ENCODE measurements at places on chromosomes 6 and 20.

DNA sequence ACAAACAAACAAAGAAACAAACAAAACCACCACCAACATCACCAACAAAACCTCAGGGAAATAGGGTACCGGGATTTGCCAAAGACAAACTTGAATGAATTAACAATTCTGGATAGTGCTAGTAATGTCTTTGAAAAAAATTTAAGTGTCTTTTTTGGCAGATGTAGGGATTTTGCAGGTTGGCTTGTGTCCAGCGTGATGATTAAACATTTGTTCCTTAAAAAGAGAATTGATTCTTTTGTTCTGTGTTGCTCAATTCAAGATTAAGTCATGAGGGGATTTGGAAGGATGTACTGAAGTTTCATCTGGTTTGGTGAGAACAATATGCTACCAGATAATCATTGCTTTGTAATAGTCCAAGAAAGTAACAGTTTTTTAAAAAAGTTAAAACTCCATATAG lies 125.1 kb upstream of the HS3ST5 start:
- DNase-seq: no peak

GRCh38 chr6:144286503-144287393 lies 1.6 kb downstream of the UTRN start:
- peak; percentile 89 for DNase-seq

- no peak for DNase-seq
Measured at GRCh38 chr6:109782491-109782999, 91.4 kb downstream of the FIG4 start.

- no peak for DNase-seq
Measured at GRCh38 chr6:34425132-34425497, 754 bp downstream of the RPS10 start.

DNA sequence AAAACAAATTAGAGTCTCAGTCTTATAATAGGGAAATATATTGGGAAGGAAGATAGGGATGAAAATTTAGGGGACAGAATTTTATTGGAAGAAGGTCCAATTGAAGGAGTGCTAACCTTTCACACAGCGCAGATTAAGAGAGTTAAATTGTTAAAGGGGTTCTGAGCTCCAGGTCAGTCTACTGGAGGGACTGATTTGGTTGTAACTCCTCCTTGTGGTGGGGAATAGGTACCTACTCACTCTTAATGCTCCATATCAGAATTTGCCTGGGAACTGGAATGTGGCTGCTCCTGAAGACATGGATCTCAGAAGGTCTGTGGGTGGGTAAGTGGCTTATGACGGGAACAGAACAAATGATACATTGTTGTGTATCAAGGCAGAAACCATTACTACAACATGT lies 143.5 kb downstream of the FLRT3 start:
- DNase-seq: no peak

DNA sequence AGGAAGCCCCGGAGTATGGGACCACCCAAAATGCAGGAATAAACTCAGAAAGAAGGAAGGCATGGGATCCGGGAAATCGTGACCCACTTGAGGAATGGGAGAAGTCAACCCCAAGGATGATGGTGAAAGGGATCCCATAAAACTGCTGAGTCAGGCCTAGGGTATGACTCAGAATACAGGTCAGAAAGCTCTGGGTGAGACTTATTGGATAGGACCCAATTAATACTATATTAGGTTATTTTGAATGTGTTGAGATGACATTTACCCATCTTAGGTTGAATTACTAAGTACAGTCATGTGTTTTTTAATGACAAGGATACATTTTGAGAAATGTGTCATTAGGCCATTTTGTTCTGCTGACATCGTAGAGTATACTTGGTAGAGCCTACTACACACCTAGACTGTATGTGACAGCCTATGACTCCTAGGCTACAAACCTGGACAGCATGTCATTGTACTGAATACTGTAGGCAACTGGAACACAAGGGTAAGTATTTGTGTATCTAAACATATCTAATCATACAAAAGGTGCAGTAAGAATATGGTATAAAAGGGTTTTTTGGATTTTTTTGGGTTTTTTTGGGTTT lies 17.1 kb upstream of the HIVEP1 start:
- DNase-seq: peak; percentile 18

- no peak for DNase-seq
Measured at GRCh38 chr6:5667737-5668136, 339.0 kb downstream of the NRN1 start.

GRCh38 chr6:149081281-149081680 lies 236.2 kb upstream of the TAB2 start:
- DNase-seq: peak; percentile 19

GRCh38 chr6:29676981-29677601 lies 3.9 kb downstream of the ZFP57 start:
- no peak for DNase-seq

- DNase-seq: no peak
Measured at GRCh38 chr6:131875647-131876046, 67.8 kb downstream of the ENPP1 start.

- DNase-seq: peak; percentile 97
Measured at GRCh38 chr6:158648682-158649131, 1.1 kb upstream of the SYTL3 start.

DNA sequence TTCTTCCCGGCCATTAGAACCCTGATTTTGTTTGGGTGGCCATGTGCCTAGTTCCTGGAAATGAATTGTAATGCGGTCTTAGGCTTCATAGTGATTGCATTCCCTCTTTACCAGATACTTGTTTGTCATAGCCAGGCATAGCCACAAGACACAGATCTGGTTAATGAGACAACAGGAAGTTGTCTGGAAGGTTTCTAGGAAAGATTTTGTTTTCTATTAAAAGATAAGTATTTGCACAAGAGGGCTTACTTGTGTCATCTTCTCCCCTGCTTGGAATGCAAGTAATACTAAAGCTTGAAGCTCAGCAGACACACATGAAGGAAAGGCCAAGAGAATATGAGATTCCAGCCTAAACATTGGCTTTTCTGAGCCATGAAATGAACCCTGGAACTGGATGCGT lies 12.9 kb downstream of the FARS2 start:
- no peak for DNase-seq

DNA sequence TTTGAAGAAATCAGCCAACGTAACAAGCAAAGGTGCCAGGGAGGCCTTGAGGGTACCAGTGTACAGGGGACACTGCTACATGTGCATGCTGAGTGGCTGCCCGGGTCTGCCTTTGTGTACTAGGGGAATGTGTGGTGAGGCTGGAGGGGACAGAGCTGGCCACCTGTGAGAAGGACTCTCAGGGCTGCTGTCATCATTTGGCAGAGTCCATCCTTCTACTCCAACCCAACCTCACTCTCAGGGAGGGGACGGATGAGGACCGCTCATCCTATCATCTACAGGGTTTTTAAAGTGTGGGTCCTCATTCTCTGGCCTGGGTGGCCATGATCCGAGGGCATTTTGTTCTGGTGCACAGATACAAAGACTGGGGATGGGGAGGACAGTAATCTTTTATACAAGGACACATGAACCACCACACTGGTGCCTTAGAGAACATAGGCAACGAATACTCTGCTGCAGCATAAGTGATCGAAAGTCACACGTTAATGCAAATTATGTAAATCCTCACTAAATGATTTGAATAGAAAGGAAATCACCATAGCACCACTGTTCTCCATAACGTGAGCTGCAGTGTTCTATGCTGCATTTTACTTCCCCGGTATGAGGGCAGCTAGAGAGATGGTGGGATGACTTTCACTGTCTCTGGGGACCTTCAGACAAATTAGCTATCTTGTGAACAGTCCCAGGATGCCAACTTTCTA lies 181.4 kb downstream of the GMPR start:
- no peak for DNase-seq

- peak; percentile 47 for DNase-seq
Measured at GRCh38 chr6:31681135-31681671, 336 bp upstream of the LY6G5C start.

GRCh38 chr6:137452333-137452894 lies 41.8 kb downstream of the OLIG3 start:
- peak; percentile 29 for DNase-seq

DNA sequence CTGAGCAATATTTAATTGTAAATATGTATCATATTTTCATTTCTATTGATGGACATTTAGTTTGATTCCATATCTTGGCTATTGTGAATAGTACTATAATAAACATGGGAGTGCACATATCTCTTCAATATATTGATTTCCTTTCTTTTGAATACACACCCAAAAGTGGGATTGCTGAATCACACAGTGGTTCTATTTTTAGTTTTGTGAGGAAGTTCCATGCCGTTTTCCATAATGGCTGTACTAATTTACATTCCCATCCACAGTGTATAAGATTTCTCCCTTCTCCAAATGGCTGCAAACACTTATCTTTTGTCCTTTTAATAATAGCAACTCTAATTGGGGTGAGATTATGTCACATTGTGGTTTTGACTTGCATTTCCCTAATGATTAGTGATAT lies 86.7 kb upstream of the RAB32 start:
- no peak for DNase-seq

GRCh38 chr6:150730801-150731457 lies 131.2 kb downstream of the PLEKHG1 start:
- DNase-seq: no peak

DNA sequence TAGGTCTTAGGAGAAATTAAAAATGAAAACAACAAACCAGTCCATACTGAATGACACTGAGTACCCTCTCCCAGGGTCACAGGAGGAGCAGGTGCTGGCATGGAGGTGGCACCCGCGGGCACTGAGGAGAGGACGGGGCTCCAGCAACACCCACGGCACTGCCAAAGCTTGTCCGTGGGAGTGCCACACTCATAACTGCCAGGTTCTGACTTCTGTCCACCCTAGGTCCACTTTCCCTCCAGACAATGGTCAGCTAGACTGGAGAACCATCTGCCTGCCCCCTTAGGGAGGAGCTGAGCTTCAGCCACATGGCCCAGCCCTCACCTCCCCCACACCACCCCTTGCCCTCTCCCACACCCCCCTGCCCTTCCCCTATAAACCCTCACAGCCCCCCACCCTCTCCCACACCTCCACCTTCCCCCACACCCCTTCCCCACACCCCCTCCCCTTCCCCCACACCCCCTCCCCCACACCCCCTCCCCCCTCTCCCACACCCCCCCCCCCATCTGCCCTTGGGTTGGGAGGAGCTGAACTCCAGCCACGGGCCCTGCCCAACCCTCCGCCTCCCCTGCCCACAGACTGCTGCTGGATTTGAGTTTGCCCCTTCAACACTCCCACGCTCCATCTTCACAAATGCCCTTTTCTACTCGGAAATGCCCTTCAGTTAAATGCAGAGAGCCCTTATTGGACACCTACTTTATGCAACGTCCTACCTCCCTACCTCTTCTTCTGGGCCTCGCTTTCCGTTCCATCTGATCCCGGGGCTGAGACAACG lies 129.6 kb downstream of the TAF4 start:
- no peak for DNase-seq

DNA sequence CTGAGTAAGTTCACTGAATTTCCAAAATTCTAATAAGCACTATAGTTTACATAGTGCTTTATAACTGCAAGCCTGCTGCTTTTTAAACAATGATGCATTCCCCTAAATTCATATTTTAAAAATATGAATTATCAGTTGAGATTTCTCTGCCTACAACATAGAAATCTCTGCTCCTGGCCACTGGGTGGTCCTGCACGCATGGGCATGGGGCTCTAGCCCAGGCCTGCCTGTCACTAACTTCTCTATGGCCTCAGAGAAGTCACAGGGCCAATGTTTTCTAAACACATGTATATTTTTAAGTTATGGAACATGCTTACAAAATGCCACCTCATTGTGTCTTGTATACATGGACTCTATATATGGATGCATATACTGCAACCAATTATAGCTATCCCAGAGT lies 211.0 kb downstream of the FOXC1 start:
- DNase-seq: no peak

DNA sequence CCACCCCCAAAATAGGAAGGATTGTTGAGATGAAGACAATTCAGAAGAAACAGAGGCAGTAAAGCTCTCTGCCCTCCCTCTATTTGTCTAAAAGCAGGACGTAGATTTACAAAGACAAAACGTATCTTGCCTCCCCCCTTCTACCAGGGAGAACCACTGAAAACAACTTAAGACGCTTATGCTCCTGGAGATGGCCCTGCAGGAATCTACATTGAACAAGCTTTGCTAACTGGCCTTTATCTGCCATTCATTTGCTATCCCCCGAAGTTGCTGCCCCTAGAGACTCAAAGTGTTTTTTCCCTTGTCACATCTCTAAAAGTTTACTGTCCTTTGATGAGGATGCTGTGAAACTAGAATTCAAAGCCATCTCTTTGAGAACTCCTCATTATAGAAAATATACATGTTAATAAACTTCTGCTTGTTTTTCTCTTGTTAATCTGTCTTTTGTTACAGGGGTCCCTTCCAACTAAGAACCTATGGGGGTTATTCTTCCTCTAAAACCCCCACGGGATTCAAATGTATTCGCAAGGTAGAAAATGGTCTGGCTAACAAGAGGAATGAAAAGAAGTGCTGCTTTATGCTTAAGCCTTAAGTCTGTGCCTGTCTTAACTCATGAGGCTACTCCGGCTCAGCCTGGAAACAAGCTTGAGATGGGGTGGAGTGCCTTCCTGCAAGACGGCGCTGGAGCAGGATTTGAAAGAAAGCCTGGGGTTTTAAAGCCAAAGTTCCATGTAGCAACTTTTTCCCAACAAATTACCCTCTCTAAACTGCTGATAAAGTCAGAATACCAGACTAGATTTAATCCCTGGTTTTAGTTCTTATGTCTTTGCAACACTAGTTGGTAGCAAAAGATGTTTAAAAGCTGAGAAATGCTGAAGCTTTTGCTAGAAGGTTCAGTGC lies 88.0 kb downstream of the CLIC5 start:
- no peak for DNase-seq

GRCh38 chr6:52201046-52201445 lies 14.9 kb downstream of the IL17A start:
- DNase-seq: no peak

DNA sequence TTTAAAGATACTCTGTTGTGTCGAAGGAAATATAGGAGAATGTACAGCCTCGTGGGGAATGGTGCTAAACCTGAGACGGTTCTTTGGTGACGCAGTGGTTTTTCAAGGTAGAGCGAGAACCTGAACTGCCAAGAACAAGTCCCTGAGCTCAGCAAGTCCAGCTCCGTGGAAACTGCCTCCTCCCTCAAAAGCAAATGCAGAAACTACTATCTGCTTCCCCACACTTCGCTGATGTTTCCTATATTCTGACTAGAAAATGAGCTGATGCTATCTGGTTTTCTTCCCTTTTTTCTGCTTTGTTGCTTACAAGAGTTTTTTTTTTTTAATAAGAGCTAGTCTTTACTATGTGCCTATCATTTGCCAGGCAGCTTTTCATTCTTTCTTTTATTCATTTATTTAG lies 85.3 kb upstream of the LY86 start:
- DNase-seq: no peak

DNA sequence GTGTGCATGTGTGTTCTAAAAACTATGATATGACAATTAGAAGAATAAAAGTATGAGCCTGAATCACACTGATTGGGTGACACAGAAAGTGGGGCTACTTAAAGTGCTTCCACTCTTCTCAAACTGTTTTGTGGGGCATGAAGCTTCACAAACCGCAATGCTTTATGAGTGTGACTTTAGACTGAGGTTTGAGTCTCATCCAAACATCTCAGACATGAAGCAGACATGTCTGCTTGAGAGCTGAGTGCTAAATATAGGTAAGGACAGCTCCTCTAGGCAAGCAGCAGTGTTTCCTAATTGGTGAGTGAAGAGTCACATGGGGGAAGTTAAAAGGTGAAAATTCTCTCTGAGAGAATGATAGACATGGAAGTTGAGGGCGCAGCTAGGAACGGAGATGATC lies 726.9 kb upstream of the CITED2 start:
- DNase-seq: no peak

- no peak for DNase-seq
Measured at GRCh38 chr20:6311841-6312655, 189.2 kb upstream of the FERMT1 start.
